ENCODE measurements at places on chromosomes 13 and 19.

DNA sequence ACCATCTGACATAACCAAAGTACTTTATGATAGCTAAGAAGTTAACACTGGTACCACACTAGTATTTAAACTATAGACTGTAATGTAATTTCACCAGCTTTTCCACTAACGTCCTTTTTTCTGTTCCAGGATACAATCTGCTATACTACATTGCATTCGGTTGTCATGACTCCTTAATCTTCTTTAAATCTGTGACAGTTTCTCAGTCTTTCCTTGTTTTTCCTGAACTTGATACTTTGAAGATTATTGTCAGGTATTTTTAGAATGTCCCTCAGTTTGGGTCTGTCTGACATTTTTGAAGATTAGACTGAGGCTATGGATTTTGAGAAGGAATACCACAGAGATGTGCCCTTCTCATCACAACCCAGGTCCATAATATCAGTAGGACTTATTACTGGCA, 36.6 kb downstream of the NUFIP1 start:
- DNase-seq: no peak

- no peak for DNase-seq
Measured at GRCh38 chr13:102699504-102699903, 4.7 kb upstream of the METTL21C start.

GRCh38 chr13:33194820-33195692, 90.5 kb downstream of the STARD13 start:
- peak; percentile 84 for DNase-seq

DNA sequence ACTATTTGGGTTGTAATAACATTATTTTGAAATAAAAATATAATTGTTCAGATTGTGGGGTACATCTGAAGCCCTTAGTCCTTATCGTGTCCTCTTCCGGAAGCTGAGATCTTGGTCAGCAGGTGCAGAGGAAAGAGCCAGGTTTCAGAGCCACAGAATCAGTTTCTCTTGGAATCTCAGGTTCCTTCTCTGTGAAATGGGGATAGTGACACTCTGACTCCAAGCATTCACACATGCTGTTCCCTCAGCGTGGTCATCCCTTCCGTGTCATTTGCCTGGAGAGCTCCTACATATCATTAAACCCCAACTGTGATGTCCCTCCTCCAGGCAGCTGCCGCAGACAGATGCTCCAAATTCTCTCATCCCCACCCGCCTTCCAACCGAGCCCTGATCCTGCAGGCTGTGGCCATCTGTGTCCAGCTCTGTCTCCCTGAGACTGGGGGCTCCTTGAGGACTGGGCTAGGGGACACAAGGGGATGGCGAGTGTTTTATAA, 59.8 kb downstream of the AP1M1 start:
- DNase-seq: no peak

- no peak for DNase-seq
Measured at GRCh38 chr13:39496506-39496905, 106.5 kb downstream of the LHFPL6 start.

DNA sequence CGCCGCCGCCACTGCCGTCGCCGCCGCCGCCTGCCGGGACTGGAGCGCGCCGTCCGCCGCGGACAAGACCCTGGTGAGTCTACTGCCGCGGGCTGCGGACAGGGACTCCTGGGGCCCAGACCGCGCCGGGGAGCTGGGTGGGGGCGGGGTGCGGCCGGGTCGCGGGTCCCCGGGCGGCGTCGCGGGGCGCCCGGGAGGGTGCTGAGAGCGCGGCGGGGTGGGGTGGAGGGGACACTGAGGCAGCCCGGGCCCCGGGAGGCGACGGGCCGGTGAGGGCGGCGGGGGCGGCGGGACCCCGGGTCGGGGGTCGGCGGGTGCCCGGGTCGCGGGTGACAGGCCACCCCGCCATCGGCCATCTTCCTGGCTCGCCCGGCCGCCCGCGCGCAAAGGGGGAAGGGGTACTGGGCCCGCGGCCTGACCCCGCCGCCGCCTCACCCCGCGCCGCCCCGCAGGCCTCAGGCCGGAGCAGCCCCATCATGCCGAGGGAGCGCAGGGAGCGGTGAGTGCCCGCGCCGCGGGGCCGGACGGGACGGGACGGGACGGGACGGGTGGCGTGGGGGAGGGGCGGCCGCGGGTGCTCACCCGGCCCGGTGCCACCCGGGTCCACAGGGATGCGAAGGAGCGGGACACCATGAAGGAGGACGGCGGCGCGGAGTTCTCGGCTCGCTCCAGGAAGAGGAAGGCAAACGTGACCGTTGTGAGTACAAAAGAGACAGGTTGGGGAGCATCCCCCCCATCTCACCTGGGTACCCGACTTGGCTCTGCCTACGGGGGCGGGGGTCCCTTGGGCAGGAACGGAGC, 489 bp downstream of the CCNE1 start:
- DNase-seq: peak; percentile 35

GRCh38 chr19:45117671-45118070, 24.7 kb downstream of the PPP1R37 start:
- DNase-seq: no peak

All from GM06990 (cell line).